ENCODE measurements at places on chromosomes 2 and 18.

DNA sequence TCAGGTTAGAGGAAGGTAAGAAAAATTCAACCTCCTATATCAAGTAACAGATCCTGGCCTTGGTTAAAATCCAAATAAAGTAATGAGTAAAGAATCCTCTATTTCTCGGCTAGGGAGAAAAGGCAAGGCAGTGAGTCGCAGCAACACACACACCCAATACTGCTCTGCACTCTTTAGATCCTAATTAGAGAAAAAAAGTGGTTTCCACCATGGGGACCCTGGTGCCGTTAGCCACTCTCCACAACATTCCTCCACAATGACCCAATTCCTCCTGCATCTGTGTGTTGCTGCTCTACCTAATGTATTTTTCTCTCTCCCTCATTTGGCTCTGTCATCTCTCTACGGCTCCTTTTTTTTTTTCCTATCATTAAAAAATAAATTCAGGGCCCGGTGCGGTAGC lies 462.7 kb downstream of the METTL4 start:
- DNase-seq, result no peak

DNA sequence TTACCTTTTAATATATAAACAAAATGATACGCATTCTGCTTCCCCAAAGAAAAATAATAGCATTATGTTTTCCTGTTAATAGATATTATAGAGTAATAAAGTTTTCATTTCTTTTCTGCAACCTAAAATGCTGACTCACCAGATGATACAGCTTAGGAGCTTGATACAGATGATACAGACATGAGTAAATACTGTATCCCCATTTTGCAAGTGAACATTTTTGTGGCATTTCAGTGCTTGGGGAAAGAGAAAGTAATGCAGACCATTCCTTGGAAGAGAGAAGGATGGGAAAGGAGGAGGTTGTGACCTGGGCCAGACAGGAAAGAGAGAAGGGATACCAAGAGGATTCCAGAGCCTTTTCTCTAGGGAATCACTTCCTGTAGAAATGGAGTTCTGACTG lies 97.5 kb upstream of the FSHR start:
- DNase-seq, result no peak

DNA sequence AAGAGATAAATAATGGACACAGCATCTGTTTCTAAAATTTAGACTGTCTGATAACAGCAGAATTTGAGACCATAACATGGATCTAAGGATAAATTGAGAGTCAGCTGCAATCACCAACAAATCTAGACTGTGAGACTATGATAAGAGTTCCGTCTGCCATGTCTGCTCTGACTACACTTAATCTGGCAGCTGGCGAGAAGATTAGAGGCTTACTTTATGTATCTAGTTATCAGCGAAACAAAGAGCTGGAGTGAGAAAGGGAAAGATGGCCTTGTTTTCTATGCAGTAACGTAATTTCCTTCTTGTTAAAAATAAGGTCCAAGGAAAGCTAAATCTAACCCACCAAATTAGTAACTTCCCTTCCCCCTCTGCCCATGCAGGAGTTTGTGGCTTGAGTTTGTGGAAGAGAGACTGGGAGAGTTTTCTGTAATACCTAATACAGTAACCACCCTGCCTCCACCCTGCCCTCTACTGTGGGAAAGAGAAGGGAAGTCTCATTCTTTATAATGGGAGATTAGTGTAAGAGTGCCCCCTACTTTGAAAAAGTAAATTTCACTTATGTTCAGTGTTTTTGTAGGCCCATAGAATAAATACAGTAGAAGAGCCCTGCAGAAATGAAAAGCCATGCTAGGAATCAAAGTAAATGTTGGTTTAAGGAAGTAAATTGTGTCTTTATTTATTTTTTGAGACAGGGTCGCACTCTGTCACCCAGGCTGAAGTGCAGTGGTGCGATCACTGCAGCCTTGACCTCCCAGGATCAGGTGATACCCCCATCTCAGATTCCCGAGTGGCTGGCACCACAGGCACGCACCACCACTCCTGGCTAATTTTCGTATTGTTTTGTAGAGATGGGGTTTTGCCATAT lies 27.5 kb downstream of the EML4 start:
- DNase-seq, result peak; percentile 42

GRCh38 chr18:12287131-12287681 lies 20.8 kb upstream of the TUBB6 start:
- DNase-seq, result no peak

- no peak for DNase-seq
These were observed 169.2 kb upstream of the NCKAP5 start for GRCh38 chr2:133737242-133737993.

DNA sequence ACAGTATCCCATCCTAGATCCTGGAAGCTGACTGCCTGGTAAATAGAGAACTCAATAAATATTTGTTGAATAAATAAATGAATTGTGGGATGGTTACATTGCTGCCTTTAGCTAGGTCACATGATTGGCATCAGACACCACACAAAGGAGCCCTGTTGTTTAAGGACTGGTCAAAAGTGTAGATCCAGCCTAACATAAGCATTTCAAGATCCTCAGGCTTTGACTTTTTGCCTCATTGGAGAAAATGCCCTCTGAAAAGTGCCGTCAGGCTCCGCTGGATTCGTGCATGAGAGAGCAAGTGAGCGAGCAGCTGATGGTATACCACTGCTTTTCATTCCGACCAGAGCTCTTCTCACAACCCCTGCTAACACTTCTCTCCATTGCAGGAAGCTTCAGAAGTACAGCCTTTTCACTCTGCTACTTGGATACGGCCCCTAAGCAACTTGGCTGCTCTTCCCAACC lies 1.3 kb upstream of the ZNF24 start:
- DNase-seq, result no peak

- DNase-seq, result no peak
These were observed 300.9 kb downstream of the ARHGAP15 start for GRCh38 chr2:143429932-143430679.

- DNase-seq, result no peak
These were observed 20.7 kb upstream of the DNAH6 start for GRCh38 chr2:84495539-84496146.

- no peak for DNase-seq
These were observed 180.2 kb downstream of the THADA start for GRCh38 chr2:43415592-43415991.

DNA sequence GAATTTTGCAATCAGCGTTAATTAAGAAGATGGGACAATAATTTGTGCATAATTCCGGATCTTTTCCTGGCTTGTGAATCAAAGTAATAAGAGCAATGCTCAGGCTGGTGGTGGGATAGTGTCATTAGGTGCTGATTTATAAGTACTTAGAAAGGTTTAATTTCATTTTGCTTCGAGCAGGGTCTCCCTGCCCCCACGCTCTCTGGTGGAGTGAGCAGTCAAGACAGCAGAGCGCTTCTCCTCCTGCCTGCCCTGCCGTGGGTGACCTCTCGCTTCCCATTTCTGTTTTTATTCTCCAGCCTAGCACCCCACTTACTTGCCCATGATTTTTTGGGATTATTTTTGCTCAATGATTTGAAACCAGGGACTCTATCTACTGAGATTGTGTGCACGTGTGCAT lies 7.1 kb downstream of the ASB18 start:
- no peak for DNase-seq

- no peak for DNase-seq
These were observed 24.2 kb upstream of the BZW1 start for GRCh38 chr2:200787351-200788120.

GRCh38 chr2:200463452-200463851 lies 46.4 kb downstream of the KCTD18 start:
- DNase-seq, result no peak

- no peak for DNase-seq
These were observed 136.8 kb downstream of the TTC32 start for GRCh38 chr2:19764998-19765397.

- no peak for DNase-seq
These were observed 1.6 kb downstream of the PRKAG3 start for GRCh38 chr2:218829868-218830451.

DNA sequence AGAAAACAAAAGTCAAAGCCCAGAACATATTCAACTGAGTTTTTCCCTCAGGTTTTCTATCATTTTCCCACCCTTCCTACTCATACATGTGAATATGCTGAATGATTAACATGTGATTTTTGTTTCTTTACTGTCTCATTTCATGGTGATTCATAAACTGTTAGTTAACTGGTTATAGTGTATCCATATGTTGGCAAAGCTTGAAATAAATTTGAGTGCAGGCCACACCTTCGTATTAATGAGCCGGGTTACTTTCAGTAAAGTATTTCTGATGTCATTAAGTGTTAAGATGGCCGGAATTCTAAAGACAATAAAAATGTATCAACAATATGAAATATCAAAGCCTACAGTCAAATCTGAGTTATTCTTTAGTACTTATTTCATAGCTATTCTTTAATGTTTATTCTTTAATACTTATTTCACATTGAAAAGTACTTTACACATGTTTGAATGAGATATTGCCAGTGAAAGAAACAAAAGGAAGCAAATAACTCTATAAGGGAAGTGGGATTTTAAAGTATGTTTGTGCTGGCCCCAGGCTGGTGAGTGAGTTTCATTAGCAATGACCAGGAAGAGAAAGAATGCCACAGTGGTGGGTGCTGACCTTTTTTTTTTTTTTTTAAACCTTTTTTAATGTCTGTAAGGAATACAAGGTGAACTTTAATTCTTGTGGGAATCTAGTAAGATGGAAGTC lies 178.6 kb downstream of the NEDD4L start:
- DNase-seq, result no peak

DNA sequence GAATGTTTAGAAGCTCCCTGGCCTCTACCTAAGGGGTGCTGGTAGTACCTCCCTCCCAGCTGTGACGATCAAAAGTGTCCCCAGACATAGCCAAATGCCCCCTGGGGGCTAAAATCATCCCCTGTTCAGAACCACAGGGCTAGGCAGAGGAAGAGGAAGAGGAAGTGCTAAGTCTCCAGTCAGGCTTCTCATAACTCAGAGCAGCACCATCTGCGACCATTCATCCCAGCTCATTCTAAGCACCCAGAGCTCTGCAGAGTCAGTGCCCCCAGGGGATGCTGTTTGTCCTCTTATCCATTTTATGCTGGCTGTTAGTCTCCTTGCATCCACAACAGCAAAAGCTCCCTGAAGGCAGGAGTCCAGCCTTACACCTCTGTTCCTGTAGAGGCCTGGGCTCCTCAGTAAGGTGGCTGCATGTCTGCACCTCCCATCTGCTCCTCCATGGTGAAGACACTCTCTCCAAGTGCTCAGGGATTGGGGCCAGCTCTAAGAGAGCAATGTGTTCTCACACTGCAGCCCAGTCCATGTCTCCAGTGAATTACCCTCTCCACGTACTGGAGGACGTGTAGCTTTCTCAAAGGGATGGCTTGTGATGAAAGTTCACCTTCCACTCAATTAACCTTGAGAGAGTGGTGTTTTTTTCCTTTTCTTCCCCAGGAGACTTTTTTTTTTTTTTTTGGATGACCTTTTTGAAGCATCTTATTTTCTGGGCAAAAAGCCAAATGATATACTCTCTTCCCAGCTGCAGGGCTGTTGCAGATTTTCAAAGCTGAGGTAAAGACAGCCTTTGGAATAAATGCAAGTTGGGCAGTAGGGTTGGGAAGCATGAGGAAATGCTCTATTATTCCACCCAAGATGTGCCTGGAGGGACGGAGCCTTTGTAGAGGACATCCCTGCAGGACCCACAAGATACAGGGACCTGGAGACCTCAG lies 158.9 kb upstream of the SLC14A2 start:
- no peak for DNase-seq

- no peak for DNase-seq
These were observed 229.9 kb upstream of the RAB12 start for GRCh38 chr18:8379187-8379941.

GRCh38 chr2:186431306-186431705 lies 54.8 kb upstream of the ZC3H15 start:
- no peak for DNase-seq

DNA sequence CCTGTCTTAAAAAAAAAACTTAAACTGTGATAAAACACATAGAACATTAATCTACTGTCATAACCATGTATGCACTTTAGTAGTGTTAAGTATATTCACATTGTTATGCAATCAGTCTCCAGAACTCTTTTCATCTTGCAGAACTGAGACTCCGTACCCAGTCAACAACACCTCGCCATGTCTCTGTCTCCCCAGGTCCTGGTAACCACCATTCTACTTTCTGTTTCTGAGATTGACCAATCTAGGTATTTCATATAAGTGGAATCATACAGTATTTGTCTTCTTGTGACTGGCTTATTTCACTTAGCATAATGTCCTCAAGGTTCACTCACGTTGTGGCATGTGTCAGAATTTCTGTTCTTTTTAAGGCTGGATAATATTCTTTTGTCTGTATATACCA lies 290.8 kb upstream of the CXCR4 start:
- DNase-seq, result no peak

DNA sequence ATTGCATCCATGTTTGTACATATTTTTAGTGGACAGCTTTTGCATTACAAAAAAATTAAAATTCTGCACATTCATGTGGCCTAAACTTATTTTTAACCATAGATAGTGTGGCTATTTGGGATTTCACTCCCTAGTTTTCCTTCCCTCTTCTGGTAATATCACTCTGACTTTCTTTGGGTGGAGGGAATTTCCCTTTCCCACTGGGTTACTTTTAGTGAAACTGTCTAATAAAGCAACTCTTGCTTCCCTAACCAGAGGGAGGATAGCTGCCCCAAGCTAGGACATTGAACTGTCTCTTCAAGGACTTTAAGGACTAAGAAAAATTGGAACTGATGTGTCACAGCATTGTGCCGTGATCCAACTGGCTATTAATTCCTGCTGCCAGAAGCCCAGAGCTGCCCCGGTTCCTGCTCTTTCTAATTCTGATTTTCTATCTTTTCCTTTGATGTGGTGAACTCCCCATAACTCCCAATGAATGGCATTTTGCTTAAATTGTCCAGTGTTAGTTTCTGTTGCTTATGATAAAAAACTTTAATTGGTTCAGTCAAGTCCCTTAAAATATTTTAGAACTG lies 20.0 kb upstream of the EFR3B start:
- DNase-seq, result no peak

DNA sequence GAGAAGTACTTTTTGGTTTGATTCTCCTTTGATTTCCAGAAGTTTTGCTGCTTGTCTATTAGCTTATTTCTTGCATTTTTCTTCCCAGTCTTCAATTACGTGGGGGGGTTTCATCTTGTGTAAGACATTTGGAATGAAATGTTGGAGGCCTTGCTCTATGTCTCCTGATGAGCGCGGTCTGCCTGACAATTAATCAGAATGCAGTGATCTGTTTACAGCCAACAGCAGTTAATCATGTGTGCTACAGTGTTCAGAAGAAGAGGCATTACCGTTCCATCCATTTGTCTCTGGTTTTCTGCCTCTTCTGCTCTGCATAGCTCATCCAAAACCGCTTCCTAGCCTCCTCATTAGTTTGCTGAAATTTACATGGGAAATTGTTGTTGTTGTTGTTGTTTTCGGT lies 134.4 kb upstream of the ST6GAL2 start:
- DNase-seq, result no peak

GRCh38 chr2:222731201-222731621 lies 59.8 kb downstream of the MOGAT1 start:
- no peak for DNase-seq
